ENCODE measurements at places on chromosomes 16 and 17.

- DNase-seq: no peak
These were observed 36.9 kb downstream of the GPATCH8 start for GRCh38 chr17:44466339-44466738.

GRCh38 chr17:71287071-71287823 is 833.6 kb upstream of the SOX9 start:
- peak; percentile 22 for DNase-seq

DNA sequence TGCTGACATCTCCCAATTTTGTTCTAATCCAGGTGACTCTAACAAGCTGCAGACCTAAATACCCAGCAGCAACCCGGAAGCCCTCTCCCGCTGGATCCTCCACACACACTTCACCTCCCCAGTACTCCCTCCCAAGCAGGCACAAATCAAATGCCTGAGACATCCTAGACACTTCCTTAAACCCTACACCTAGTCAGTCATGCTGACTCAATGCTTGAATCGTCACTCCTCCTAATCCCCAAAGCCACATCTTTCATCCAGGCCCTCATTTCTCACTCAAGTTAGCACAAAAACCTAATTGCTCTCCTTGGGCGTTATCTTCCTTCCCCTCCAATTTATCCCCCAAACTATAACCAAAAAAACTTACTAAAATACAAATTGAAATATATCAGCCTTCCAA is 32.7 kb downstream of the CMC2 start:
- DNase-seq: no peak

GRCh38 chr16:17578981-17579874 is 108.5 kb upstream of the XYLT1 start:
- DNase-seq: peak; percentile 75

DNA sequence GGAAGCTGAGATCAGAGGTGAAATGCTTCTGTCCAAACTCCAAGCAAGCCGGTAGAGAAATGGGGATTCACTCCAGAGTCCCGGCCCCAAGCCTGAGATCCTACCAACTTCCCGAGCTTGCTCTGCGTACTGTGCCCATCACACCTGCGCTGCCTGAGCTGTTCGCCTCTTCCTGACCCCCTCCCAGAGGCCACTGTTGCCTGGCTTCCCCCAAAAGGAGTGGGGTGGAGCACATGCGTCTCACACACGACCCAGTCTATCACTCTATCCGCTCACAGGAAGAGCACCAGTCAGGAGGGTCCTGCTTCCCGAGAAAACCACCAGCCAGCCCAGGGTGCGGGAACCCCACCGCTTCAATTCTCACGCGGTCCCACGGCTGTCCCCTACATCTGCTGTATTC is 13.5 kb upstream of the C16orf95 start:
- DNase-seq: no peak

- DNase-seq: no peak
These were observed 314.9 kb downstream of the PMP22 start for GRCh38 chr17:14950216-14950615.

GRCh38 chr16:65888201-65888600 is 478.3 kb upstream of the CDH5 start:
- no peak for DNase-seq

DNA sequence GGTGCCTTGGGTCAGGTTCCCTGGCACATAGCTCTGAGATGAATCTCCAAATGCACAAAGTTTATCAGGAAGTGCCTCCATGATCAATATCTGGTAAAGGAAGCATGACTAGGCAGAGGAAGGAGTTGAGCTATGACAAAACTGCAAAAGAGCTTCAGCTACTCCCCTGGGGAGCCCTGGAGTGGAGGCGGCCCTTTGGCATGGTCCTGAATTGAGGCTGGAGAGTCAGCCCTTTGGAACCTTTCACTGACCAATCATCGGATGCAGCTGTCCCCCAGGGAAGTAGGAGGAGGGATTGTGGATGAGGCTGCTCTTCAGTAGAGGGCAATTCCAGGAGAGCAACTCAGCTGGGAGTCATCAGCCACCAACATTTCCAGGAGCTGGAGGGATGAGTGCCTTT is 46.1 kb upstream of the NLRP1 start:
- DNase-seq: peak; percentile 20

GRCh38 chr16:85201574-85201973 is 89.3 kb upstream of the CIBAR2 start:
- DNase-seq: no peak

DNA sequence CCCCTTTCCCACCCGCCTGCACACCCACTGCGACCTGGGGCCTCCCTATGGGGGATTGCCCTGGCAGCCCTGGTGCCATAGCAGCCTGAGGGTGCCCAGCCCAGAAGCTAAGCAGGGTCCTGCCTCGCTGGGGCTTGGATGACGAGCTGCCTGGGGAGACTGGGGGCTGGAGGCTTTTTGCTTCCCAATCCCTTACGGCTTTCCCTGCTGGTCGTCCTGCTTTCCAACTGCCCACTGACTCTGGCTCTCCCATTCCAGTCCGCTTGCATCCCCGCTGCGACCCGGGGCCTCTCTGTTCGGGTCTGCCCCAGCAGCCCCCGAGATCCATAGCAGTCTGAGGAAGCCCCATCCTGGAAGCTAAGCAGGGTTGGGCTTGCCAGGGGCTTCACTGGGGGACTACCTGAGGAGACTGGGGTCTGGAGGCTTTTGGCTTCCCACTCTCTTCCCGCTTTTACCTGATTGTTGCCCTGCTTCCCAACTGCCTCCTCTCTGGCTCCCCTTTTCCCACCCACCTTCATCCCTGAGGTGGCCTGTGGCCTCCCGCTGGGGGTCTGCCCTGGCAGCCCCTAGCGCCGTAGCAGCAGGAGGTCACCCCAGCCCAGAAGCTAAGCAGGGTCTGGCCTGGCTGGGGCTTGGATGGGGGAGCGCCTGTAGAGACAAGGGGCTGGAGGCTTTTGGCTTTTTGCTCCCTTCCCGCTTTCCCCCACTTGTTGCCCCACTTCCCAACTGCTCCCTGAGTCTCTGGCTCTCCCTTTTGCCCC is 2292.8 kb downstream of the TP53TG3F start:
- DNase-seq: no peak

Data from cardiac muscle cell (in vitro differentiated cells and primary cell).